ENCODE measurements at places on chromosomes 7 and 10.

GRCh38 chr7:71768450-71768849, 636.5 kb downstream of the GALNT17 start:
- no peaks in the 10 kb centered on the region for H3K4me1 ChIP-seq
- no peaks in the 10 kb centered on the region for H3K27me3 ChIP-seq

GRCh38 chr7:6252341-6252746, 20.1 kb downstream of the CYTH3 start:
- H3K27me3 ChIP-seq, result no peaks in the 10 kb centered on the region
- peak overlapping the region; percentile 96 for H3K27ac ChIP-seq
- H3K4me3 ChIP-seq, result peak overlapping the region; percentile 46
- peak; percentile 83 for DNase-seq
- no peaks in the 10 kb centered on the region for H3K36me3 ChIP-seq

DNA sequence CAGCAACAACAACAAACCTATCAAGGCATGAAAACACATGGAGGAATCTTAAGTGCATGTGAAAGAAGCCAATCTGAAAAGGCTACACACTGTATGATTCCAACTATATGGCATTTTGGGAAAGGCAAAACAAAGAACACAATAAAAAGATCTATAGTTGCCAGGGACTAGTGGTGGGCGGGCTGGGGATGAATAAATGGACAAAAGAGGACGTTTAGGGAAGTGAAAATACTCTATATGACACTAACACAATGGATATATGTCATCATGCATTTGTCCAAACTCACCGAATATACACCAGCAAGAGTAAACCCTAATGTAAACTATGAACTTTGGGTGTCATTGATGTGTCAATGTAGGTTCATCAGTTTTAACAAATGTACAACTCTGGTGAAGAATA, 89.1 kb downstream of the SEMA3E start:
- no peaks in the 10 kb centered on the region for H3K27me3 ChIP-seq
- no peak overlapping the region for H3K27ac ChIP-seq
- H3K36me3 ChIP-seq, result no peaks in the 10 kb centered on the region
- DNase-seq, result no peak
- no peak overlapping the region for H3K4me3 ChIP-seq
- H3K4me1 ChIP-seq, result no peaks in the 10 kb centered on the region

DNA sequence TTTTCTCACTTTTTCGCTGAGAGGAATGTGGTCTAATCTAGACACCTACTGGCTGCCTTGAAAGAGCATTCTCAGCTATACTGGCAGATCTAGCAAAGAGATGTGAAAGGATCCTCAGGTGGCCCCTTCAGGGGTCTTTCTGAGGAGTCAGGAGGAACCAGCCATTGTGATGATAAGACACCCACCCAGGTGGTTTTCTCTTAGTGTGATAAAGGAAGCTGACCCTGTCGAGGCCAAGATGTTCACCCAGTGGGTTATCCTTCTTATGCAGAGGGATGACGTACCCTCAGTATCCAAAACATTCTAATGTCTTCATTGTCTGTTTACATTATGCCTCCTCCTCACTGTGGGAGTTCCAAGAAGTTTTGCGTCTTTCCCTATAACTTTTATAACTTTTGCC, 98.3 kb upstream of the LRGUK start:
- no peak overlapping the region for H3K27ac ChIP-seq
- no peaks in the 10 kb centered on the region for H3K4me1 ChIP-seq
- no peak overlapping the region for H3K4me3 ChIP-seq
- H3K36me3 ChIP-seq, result no peaks in the 10 kb centered on the region
- no peak for DNase-seq
- no peaks in the 10 kb centered on the region for H3K27me3 ChIP-seq

DNA sequence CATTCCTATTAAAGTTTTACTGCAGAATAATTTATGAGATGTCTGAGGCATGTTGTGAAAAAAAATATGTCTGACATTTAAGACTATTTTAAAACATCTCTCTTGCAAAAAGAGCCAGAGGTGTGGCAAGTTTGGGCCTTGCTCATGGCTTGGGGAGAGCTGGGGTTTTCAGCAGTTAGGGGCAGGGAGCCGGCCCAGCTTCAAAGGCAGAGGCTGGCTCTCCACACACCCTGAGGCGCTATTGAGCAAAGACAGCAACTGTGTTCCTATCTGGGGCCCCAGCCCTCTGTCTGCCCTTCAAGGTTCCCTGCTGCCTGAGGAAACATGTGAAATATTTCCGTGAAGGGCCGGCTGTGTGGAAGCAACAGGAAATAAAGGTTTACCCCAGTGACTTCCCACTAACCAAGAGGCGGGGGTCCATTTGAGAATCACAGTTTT, 94.0 kb downstream of the SORBS1 start:
- H3K27me3 ChIP-seq, result no peaks in the 10 kb centered on the region
- DNase-seq, result peak; percentile 60
- no peak overlapping the region for H3K4me3 ChIP-seq
